ENCODE measurements at places on chromosomes 6 and 20. TPM values are rescaled to one million over a fixed set of nuclear protein-coding genes. Genes with fewer than 3 reads are reported as not detected.
A peak's percentile ranks its signal among the peaks of the same experiment; 100 is the strongest.

DNA sequence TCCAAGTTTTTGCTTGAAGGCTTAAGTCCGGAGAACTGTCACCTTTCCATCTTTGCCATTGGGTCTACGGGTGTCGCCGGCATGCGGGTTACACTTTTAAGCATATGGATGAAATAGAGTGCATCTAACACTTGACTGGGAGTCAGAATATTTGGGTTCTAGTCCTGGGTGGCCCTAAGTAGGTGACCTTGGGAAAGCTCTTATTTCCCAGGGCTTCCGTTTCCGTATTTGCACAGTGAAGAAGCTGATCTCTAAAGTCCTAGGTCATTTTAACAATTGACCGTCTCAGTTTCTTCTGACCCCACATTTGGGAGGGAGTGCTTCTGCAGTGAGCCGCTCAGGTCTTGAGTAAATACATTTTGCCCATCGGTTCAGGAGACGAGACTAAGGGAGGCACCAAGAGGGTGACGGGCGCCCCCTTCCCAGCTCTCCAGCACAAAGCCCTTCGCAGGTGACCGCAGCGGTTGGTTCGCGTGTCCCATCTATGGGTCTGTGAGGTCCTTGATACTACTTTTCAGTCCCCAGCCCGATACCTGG, 651 bp upstream of the BLTP3A start:
- no peaks in the 10 kb centered on the region for H3K36me3 ChIP-seq
- H3K4me1 ChIP-seq, result peaks cover 30% of the 10 kb centered on the region
- no peaks in the 10 kb centered on the region for H3K27me3 ChIP-seq

GRCh38 chr6:98039904-98040607, 757.0 kb upstream of the MMS22L start:
- DNase-seq, result no peak
- H3K4me3 ChIP-seq, result no peak overlapping the region
- no peak overlapping the region for H3K27ac ChIP-seq
- H3K27me3 ChIP-seq, result no peaks in the 10 kb centered on the region
- H3K36me3 ChIP-seq, result no peaks in the 10 kb centered on the region

DNA sequence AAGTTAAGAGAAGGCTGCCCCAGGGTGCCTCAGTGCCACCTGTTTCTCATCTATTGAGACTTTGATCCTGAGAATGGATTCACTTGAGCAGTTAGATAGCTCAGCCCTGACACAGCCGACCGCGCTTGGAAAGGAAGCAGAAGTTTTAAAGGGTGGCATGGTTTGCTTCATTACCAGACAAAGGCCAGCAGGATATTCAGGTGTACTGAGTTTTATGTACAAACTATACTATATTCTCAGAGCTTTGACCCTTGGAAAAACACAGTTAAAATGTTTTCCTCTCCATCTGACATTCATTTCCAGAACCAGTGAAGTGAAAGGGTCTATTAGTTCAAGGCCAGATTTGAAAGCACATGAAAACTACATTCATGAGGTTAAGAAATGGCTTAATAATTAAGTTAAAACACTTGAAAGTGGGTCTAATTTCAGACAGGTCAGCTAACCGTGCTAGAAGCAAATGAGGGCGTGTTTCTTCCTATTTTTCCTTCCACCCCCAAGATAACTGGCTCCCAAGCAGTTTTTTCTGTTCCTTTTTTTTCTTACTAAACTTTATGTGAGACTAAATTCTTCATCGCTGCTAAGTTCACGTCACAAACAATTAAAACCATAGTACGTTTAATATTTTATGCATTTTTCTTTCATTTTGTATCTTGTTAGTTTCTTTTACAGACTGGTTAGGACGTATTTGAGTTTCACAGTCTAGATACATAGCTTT, 385.3 kb upstream of the SOX4 start:
- no peaks in the 10 kb centered on the region for H3K4me1 ChIP-seq
- DNase-seq, result no peak
- no peak overlapping the region for H3K27ac ChIP-seq
- H3K36me3 ChIP-seq, result peaks cover 86% of the 10 kb centered on the region
- H3K27me3 ChIP-seq, result no peaks in the 10 kb centered on the region
- H3K4me3 ChIP-seq, result no peak overlapping the region

DNA sequence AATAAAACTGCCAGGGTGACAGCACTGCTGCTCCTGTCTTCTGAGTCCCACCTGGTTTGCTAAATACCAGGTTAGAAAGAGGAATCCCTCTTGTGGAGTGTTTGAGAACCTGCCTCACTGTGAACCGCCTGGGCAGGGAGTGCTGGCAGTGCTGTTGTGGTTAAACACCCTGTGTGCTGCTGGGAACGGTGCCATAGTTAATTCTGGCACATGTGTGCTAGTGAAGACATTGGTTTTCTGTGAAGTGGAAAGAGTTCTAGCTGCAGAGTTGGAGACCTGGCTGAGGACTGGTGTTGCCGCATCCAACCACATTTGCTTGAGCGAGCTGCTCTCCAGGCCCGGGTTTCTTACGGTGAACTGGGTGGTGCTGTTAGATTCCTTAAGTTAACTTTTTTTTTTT, 72.7 kb downstream of the IGF2R start:
- no peak for DNase-seq
- peaks cover 32% of the 10 kb centered on the region for H3K4me1 ChIP-seq
- H3K36me3 ChIP-seq, result peaks cover 5% of the 10 kb centered on the region
- no peaks in the 10 kb centered on the region for H3K27me3 ChIP-seq
- no peak overlapping the region for H3K4me3 ChIP-seq
- H3K27ac ChIP-seq, result no peak overlapping the region

GRCh38 chr6:135703621-135704020, 147.9 kb upstream of the PDE7B start:
- no peaks in the 10 kb centered on the region for H3K4me1 ChIP-seq
- no peak overlapping the region for H3K27ac ChIP-seq
- no peak overlapping the region for H3K4me3 ChIP-seq

GRCh38 chr6:99882128-99882702, 111.8 kb downstream of the MCHR2 start:
- peak; percentile 5 for DNase-seq
- H3K27ac ChIP-seq, result peak overlapping the region; percentile 85
- H3K4me3 ChIP-seq, result peak overlapping the region; percentile 52

- no peak for DNase-seq
- peaks cover 3% of the 10 kb centered on the region for H3K4me1 ChIP-seq
- no peak overlapping the region for H3K27ac ChIP-seq
- no peaks in the 10 kb centered on the region for H3K36me3 ChIP-seq
Measured at GRCh38 chr6:35782424-35782823, 1.6 kb downstream of the CLPSL1 start.

DNA sequence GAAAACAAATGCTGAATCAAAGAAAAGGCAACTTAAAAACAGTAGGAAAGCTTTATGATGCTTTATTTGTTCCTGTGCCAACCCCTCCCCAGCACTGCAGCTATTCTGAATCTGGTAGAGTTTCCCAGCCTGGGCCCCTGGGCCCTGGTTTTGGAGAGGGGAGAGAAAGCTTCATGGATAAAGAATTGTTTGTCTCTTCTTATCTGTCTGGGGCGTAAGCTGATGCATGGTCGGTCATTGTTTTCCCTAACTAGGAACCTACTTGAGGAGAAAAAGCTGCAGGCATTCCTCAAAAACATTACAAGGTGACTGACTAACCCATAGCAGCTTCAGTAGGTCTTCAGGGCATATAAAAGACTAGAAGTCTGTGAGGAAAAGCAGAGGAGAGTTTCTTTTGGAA, 758.1 kb upstream of the EPHA7 start:
- no peak for DNase-seq
- H3K4me3 ChIP-seq, result no peak overlapping the region
- H3K36me3 ChIP-seq, result no peaks in the 10 kb centered on the region
- H3K27ac ChIP-seq, result no peak overlapping the region

DNA sequence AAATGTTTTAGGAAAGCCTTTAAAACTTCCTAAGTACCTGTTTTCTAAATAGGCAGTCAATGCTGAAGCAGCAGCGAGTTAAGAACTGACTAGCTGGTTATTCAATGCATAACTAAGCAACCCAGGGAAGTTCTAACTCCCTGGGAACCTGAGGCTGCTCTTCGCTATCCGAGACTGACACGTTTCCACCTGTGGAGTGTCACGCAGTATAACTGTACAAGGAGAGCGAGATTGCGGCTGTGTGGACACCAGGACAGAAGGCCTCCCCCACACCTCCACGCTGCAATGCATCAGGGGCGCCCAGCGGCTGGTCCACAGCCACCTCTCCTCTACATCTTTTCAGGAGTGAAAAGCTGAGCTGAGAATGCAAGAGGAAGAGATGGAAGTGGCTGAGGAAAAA, 8.0 kb downstream of the PXDC1 start:
- H3K36me3 ChIP-seq, result no peaks in the 10 kb centered on the region
- peaks cover 28% of the 10 kb centered on the region for H3K4me1 ChIP-seq
- no peak overlapping the region for H3K27ac ChIP-seq
- no peak overlapping the region for H3K4me3 ChIP-seq
- H3K27me3 ChIP-seq, result peaks cover 19% of the 10 kb centered on the region

- no peak within 1 kb of the TSS for H3K27ac ChIP-seq
- H3K27me3 ChIP-seq, result peaks cover 58% of the 10 kb centered on the region
- peak; percentile 27 for DNase-seq
Measured at GRCh38 chr6:159169193-159169555, at the start of gene FNDC1. Gene FNDC1 (plus strand): TSS chr6:159169400. CDS start chr6:159169597, 197 bp downstream.

PDE10A gene
- not detected for total RNA-seq

MYL9 gene
- not detected for total RNA-seq

GNAS-AS1 gene
- 1.3 TPM for total RNA-seq

AGPAT1 gene
- total RNA-seq, result 27.5 TPM

NCOA5 gene
- 43.9 TPM for total RNA-seq

CD109 gene
- total RNA-seq, result 0.41 TPM

Data from naive thymus-derived CD8-positive, alpha-beta T cell (primary cell).